ENCODE measurements at places on chromosomes 4 and X.
A peak's percentile ranks its signal among the peaks of the same experiment; 100 is the strongest.

GRCh38 chrX:30513284-30513683 lies 64.3 kb downstream of the TASL start:
- DNase-seq, result no peak

DNA sequence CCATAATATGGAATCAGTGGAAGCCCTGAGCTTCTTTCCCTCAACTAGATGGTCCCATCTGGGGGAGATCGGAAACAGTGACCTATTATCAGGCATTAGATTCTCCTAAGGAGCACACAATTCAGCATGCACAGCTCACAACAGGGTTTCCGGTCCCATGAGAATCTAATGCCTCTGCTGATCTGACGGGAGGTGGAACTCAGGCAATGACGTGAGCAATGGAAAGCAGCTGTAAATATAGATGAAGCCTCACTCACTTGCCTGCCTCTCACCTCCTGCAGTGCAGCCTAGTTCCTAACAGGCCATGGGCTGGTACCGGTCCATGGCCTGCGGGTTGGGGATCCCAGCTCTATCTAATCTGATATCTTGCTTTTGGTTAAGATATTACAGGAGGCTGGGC lies 88.9 kb downstream of the COX7B2 start:
- DNase-seq, result no peak

DNA sequence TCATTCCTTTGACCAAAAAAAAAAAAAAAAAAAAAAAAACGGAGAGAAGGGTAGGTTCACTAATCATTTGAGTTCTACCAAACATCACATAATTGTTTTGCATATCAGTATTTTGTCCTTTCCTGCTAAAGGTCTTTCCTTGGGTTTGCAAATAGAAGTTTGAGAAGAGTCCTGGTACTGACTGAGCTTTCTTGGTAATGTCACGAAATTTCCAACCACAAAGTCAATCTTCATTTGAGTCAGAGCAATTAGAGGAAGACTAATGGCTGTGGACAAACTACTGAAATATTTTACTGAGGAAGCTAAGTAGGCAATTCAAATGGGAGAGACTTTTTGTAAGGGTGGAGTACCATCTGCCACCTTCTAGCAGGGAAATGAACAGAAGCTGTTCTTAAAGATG lies 21.7 kb upstream of the CD40LG start:
- no peak for DNase-seq

- no peak for DNase-seq
These were observed 542.0 kb downstream of the GBA3 start for GRCh38 chr4:23234716-23235115.

- no peak for DNase-seq
These were observed 14.6 kb downstream of the SMIM31 start for GRCh38 chr4:164768516-164768915.

DNA sequence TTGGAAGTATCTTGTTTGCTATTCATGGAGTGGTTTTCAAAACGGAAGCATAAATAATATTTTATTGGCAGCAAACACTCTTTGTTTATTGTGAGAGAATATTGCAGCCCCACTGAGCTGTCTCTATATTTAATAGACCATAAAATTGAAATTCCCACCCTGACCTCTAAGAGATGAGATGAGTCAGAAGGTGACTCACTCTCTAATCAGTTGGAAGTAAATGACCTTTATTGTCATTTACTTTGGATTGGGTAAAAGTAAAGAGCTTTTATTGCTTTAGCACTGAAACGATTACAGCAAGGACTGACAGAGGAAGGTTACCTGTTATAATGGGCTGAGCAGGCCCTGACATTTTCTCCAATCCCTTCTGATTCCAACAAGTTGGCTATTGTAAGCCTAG lies 55.0 kb downstream of the SYTL5 start:
- DNase-seq, result no peak

GRCh38 chrX:145190801-145191389 lies 56.4 kb upstream of the SPANXN1 start:
- DNase-seq, result no peak

DNA sequence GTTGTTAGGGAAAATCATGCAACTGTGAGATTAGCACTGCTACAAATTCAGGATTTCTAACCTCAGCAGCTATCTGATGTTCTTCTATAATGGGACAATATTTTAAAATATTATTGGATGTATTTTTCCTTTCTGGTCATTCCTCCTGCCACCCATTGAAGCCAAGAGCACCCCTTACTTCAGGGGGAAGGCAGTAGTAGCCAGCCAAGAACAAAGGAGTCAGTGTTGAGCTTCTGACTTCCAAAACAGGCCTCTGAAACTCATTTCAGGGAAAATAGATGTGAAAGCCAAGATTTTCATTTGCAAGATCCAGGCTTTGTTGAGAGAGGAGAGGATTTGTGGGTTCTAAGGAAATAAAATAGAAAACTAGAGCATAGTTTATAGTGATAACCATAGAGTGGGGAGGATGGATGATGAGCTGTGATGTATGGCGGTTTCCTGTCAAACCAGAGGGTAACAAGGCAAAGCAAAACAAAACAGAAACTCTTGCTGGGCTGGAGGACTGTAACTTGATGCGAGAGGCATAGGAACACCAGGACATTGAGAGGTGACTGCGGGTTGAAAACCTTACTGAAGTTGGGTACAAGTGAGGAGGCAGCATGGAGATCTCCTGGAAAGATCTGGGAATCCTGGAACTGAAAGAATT lies 173.7 kb upstream of the LEF1 start:
- no peak for DNase-seq

- no peak for DNase-seq
These were observed 18.1 kb upstream of the CXCL2 start for GRCh38 chr4:74117024-74117534.

- no peak for DNase-seq
These were observed 30.9 kb downstream of the NIPAL1 start for GRCh38 chr4:48047421-48047844.

DNA sequence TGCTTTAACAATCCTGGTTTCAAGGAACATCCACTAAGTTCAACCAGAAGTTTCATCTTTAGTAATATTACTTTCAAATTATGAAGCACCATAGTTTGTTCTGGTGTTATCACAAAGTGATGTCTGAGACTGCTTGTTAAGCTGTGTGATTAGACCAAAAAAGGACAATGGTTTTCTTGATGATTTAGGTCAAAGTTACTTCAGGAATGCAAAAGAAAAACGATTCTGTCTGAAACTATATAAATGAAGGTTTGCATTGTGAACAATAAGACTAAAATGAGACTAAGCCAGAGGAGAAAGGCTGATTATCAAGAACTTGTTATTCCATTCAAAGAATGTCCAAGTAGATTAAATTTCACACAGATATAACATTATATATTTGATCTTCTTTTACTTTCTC lies 122.4 kb upstream of the ETNPPL start:
- no peak for DNase-seq

GRCh38 chr4:3440011-3440410 lies 1.8 kb upstream of the HGFAC start:
- DNase-seq, result no peak

DNA sequence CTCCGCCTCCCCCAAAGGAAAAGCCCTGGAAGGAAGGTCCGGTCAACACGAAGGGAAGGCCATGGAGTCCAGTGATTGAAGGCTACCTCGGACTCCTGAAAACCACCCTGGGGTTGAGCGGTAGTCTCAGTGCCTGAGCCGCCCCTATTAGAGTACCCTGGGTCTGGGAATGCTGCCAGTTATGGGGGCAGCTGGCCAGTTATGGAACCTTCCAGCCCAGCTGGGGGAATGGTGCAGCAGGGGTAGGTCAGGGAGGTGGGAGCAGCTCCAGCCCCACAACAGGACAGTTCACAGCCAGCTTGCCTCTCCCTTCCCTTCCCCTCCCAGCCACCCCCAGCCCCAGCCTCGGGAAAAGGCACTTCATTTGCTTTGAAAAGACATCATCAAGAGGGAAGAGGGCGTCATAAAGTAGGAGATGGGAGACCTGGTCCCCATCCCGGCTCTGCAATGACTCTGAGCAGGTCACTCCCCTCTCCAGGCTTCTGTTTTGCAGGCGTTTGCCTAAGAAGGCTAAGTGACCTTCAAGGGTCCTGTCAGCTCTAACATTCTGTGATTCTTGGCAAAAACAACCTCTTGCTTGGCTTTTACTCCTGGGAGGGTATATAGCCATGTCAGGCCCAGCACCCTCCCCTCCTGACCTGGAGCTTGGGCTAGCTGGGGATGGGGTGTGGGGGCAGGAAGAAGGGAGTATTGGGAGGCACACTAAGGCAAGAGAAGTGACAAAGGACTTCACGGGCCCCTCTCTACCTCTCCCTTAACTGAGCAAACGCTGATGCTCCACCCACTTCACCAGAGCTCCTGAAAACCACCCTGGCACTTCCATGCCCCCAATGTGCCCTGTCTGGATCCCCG lies 8.0 kb downstream of the APLN start:
- DNase-seq, result peak; percentile 77

GRCh38 chr4:10180927-10181744 lies 64.5 kb upstream of the WDR1 start:
- DNase-seq, result no peak

GRCh38 chrX:7131621-7132020 lies 15.9 kb upstream of the STS start:
- no peak for DNase-seq

DNA sequence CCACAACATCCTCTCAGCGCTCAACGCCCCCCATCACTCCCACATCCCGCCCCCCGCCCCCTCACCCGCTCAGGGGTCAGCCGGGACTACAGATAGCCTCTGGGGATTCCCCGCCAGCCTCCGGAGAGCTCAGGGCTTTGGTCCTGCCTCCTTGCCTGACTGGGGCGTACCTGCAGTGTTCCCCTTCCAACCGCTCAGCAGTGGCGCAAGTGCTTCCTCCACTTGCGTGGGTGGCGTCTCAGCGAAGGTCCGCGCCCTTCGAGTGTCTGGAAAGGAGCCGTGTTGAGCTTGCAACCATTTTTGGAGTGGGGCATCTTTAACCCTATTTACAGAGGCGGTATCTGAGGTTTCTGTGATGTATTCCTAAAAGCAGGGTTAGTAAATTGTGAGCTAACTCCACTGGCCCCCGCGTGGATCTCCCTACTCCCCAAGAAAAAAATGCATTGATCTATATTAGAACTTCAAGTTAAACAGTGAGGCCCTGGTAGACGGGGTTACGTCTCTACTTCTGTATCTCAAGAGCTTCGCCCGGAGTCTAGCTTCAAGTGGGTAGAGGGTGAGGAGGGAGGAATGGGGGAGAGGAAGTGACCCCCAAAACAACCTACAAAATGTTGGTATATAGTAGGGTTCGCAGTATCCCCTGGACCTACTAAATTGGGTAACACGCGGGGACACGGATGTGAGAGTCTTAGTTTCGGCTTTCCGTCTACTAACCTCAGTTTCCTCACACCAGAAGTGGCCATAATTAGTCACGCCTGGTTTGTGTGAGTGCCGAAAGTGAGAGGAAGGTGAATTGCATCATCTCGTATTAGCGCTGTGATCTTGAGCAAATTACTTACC lies 16.1 kb downstream of the NKX3-2 start:
- DNase-seq, result no peak

GRCh38 chrX:13694983-13695382 lies 6.1 kb downstream of the RAB9A start:
- no peak for DNase-seq

- DNase-seq, result no peak
These were observed 601 bp downstream of the SLC25A43 start for GRCh38 chrX:119399772-119400101.

DNA sequence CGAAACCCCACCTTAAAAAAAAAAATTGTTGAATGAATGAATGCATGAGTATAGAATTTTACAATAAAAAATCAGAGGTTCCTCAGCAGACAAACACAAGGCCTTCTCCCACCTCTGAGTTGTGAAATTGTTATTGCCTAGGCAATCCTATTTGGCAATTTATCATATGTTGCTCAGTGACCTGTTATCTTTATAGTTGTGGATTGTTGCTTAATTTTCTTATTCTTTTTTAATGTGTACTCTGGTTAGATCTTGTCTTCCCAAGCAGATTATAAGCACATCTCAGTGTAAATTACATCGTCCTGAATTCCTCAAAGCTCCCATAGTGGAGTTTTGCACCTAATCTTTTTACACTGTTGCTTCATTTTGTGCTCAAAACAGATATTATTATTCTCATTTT lies 71.9 kb downstream of the RBM47 start:
- DNase-seq, result no peak

- no peak for DNase-seq
These were observed 10.5 kb downstream of the SLC16A2 start for GRCh38 chrX:74431797-74432196.

GRCh38 chrX:29487714-29488113 lies 727.6 kb upstream of the MAGEB2 start:
- DNase-seq, result no peak

- DNase-seq, result no peak
These were observed 269.4 kb downstream of the DCTD start for GRCh38 chr4:182647646-182648300.

DNA sequence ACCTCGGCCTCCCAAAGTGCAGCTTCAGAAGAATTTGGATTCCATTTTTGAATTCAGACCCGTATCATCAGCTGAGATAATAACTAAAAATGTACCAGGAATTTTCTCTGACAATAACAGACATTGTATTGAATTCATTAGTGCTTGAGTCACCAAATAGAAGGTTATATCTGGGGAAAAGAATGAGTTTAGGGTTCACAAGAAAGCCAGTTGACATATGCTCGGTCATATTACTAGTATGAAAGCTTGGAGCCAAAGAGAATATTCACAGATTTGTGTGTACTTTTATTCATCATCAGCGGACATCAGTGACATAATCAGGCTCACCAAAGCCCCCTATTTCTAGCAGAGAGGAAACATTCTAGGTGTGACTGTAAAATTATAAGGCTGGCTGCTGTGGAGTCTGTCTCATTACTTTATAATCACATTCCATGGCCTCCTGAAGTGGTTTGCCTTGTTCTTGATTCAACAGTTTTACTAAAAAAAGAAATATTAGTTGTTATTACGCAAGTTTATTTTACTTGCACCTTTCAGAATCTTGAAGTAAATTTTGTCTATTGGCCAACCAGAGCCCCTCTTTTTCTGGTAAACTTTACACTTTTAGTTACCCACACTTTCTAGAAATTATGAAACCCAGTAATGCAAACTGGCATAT lies 14.6 kb upstream of the DCTD start:
- DNase-seq, result no peak

DNA sequence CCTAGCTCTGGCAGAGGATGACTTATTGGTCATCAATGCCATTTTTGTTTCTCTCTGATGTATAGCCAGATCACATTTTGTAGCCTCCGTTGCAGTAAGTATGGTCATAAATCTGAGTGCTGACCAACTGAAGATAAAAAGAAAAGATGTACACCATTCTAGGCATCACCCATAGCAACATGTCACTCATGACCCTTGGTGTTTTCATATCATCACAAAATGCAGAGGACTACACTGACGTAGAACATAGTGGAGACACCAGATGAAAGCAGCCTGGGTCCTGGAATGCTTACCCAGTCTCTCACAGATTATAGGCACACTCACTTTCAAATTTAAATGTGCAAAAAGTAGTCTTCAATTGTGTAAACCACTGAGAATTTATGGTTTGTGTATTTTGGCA lies 172.8 kb downstream of the PDHA2 start:
- no peak for DNase-seq

DNA sequence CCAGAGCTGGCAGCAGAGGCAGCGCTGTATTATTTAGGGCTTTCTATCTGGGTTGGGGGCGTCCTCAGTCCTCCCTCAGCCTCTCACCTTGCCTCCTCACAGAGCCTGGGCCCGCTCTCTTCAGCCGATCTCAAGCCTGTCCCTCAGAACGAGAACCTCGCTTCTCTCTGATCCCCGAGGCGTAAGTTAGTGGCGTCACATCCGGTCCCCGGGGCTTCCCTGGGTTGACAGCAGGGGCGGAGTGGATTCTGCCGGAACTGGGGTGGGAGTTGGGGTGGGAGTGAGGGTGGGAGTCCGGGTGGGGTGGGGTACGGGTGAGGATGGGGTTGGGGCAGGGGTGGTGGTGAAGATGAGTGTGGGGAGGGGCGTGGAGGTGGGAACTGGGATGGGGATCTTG lies at the start of gene MAGEA10:
MAGEA10 (minus strand) TSS at position 190 of the 397 bp plus-strand sequence. CDS start 2,957 bp downstream, outside the sequence.
- no peak for DNase-seq

GRCh38 chr4:99458911-99459447 lies 23.8 kb upstream of the ADH7 start:
- DNase-seq, result no peak
